Stimulated activated CD8-positive, alpha-beta memory T cell treated with anti-CD3 and anti-CD28 coated beads, Interleukin-7, amount 100 ng/mL, for 1 hour (primary cell): ENCODE measurements at places on chromosomes 1 and 21.

DNA sequence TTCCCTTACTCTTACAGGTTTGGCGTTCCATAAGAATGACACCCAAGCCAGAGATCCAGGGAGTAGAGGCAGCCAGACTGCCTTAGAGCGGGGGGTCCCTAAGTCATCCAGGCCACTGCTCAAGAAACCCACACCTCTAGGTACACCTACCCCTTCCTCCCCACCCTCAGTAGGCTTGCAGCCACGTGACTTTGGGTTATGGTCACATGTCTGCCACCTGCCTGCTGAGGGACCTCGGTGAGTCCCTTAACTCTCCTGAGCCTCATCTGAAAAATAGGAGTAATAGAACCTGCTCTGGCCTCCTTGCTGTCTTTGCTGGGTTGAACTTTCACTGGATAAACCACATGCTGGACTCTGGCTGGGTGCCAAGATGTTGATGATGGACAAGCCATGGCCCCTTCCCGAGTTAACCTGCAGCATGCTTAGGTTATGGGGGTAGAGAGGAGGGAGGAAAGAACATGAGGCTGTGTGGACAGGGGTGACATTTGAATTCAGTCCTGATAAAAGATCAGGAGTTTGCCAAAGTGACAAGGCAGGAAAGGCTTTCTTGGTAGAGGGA is 4.5 kb downstream of the RPS6KA1 start:
- no peak for DNase-seq

- no peak for DNase-seq
Measured at GRCh38 chr1:243719476-243719875, 130.6 kb downstream of the AKT3 start.

- no peak for DNase-seq
Measured at GRCh38 chr1:93577536-93578432, 103.9 kb downstream of the BCAR3 start.

- DNase-seq: peak; percentile 88
Measured at GRCh38 chr1:200409761-200410565, at the start of gene ZNF281. Gene ZNF281 (minus strand): TSS chr1:200410036. CDS start chr1:200409705, 331 bp downstream.

DNA sequence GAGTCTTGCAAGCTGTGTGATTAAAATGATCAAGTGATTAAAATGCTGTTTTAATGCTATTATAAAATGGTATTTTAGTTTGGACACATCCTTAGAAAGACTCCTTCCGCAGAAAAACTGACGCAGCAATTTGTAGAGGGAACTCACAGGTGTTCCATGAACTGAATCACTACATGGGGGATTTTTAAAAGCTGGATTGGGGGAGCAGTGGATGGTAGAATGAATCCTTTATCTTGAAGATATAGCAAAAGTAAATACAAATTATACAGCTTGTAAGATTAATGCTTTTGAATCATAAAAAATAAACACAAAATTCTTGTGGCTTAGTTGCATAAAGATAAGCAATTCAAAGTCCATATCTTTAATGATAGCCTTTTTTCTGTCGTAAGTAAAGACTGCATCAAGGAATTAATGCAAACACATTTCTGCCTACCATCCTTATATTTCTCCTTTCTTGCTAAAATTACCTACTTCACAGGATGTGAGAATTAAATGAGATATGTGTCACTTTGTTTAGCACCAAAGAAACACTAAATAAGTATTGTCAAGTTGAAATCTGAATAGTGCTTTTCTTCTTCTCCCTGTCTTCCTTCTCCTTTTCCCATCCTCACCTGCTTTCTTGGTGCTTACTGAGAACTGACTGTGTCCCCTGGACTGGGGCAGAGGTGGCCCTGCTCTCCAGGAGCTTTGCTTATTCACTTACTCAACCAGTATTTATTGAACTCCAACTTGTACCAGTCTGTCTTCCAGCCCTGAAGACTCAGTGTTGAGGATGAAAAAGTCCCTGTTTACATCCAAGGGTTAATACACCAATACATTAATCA is 61.5 kb upstream of the F3 start:
- no peak for DNase-seq

DNA sequence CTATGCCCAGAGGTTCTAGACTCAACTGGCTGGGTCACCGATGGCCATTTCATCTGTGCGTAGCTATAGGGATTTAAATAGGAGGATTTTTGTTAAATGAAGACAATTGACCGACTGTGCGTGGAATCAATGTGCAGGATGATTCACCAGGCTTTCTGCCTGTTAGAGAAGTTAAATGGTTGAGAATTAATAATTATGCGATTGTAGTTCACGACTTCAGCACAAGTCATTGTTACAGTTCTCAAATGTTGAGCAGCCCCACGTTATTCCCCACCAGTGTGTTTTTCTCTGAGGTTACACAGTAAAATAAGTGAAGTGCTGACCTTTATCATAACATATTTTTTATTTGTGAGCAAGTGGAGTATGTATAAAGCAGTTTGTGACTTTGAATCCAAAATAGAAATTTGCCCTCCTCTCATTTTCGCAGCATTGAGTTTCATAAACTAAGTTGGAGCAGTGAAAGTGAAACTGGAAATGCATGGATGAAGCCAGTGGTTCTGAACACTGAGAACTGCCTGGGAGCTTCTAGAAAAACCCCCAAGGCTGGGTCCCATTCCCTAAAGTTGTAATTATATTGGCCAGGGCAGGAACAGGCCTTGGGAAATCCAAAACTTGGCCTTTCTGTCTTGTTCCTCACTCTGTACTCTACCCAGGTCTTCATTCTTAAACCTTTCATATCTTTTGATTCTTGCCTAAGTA is 102.6 kb downstream of the GALNT2 start:
- no peak for DNase-seq

GRCh38 chr1:997713-997992 is 2.2 kb downstream of the HES4 start:
- no peak for DNase-seq

DNA sequence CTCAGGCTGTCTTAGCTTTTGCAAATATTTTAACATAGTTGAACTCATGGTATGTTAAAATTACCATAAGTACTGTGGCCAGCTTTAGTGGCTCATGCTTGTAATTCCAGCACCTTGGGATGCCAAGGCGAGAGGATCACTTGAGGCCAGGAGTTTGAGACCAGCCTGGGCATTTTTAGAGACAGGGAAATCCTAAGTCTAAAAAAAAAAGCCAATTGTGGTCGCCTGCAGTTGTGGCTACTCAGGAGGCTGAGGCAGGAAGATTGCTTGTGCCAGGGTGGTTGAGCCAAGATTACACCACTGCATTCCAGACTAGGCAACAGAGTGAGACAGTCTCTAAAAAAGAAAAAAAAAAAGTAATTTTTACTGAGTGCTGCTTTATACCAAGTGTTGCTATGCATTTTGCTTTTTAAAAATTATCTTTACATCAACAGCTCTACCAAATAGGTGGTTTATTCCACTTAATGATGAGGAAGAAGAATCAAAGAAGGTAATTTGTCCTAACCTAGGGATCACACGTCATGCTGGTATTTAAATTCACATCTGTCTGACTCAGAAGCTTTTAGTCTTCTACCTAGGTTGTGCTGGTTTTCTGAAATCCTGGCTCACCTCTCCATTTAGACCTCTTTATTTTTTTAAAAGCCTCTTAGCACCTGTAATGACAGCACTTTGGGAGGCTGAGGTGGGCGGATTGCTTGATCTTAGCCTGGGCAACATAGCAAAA is 16.8 kb downstream of the PPP1R12B start:
- DNase-seq: no peak
